Left lobe of liver (tissue), 2 donors: ENCODE measurements at places on chromosomes 16 and 17. TPM values are rescaled to one million over a fixed set of nuclear protein-coding genes. Genes with fewer than 3 reads are reported as not detected.

GRCh38 chr17:69962436-69962995, 112.5 kb upstream of the KCNJ16 start:
- DNase-seq = no peak

GRCh38 chr17:15335446-15335845, 6.0 kb downstream of the TEKT3 start:
- no peak for DNase-seq

- DNase-seq = peak; percentile 28
These were observed 92.7 kb upstream of the CDH5 start for GRCh38 chr16:66273644-66274334.

DNA sequence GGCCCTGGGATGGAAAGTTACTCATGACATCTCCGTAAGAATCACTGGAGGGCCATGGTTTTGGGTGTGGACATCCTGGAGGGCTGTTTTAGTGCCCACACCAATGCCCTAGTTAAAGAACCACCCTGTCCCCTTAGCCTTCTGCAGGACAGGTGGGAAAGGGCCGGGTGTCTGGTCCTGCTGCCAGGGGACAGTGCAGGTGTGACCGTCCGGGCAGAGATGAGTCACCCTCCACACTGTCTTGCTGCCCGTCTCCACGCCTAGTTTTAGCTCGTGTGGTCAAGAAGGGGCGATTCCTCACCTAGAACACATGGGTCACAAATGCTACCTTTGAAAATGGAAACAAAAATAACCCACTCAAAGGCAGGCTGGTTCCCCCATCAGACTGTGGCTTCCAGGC, 17.0 kb downstream of the CEP295NL start:
- no peak for DNase-seq

DNA sequence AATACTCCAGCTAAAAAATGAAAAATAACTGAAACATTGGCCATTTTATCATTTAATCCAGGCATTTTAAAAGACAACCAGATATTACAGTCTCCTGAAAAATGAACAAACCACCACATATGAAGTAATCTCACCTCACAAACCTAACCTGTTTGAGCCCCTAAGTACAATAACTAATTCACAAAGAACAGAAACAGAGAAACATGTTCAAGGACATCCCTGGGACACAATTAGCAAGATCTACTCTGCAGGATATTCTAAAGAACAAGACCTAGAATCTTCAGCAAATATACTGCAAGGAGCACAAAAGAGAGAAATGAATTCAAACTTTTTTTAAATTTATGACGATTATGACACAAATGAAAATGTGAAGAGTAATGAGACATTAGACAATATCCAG, 50.8 kb upstream of the ANKFY1 start:
- no peak for DNase-seq

The C16orf92 gene
- not detected for total RNA-seq

The ALDH3A1 gene
- total RNA-seq = 1.5 TPM
